Cardiac muscle cell (in vitro differentiated cells and primary cell): ENCODE measurements at places on chromosomes 12 and 14. TPM values are rescaled to one million over a fixed set of nuclear protein-coding genes. Genes with fewer than 3 reads are reported as not detected.

DNA sequence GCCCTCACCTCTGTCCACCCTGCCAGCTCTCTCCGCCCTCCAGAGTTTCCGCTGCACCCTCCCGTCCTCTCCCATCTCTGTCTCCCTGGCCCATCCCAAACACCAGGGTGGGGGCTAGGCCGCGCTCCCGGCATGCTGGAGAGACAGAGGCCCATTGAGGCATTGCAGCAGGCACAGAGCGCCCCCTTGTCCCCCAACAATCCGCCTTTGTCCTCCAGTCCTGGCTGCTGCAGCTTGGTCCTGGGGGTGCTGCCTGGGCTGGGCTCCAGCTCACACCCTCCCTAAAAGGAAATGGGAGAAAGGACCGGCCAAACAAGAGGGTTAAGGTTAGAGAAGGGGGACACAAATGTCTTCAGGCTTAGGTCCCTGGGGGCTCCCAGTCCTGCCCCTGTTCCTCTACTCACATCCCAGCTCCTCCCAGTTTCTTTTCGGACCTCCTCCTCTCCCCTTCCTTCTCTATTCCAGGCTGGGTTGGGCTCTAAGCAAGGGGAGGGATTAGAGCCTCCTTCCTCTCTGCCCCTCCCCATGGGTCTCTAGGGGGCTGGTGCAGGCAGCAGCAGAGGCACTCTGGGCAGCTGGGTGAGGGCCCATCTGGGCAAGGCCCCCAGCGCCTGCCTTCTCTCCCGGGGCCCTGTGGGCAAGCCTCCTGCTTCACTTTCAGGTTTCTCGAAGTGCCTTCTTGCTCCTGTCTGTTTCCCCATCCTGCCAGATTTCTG lies at the start of gene CMTM5:
TSS of gene CMTM5 (plus strand) at position 565 of the 716 bp plus-strand sequence. CDS start 206 bp downstream, outside the sequence.
- DNase-seq: peak; percentile 67
- H3K4me3 ChIP-seq: no peak within 1 kb of the TSS
- H3K27ac ChIP-seq: peak within 1 kb of the TSS; percentile 86
- H3K27me3 ChIP-seq: no peaks in the 10 kb centered on the region
- no peaks in the 10 kb centered on the region for H3K4me1 ChIP-seq
- H3K36me3 ChIP-seq: peaks cover 12% of the 10 kb centered on the region

- H3K4me1 ChIP-seq: no peaks in the 10 kb centered on the region
- H3K4me3 ChIP-seq: no peak overlapping the region
- no peaks in the 10 kb centered on the region for H3K27me3 ChIP-seq
- no peak overlapping the region for H3K27ac ChIP-seq
Measured at GRCh38 chr12:85182699-85183098, 97.3 kb upstream of the ALX1 start.

DNA sequence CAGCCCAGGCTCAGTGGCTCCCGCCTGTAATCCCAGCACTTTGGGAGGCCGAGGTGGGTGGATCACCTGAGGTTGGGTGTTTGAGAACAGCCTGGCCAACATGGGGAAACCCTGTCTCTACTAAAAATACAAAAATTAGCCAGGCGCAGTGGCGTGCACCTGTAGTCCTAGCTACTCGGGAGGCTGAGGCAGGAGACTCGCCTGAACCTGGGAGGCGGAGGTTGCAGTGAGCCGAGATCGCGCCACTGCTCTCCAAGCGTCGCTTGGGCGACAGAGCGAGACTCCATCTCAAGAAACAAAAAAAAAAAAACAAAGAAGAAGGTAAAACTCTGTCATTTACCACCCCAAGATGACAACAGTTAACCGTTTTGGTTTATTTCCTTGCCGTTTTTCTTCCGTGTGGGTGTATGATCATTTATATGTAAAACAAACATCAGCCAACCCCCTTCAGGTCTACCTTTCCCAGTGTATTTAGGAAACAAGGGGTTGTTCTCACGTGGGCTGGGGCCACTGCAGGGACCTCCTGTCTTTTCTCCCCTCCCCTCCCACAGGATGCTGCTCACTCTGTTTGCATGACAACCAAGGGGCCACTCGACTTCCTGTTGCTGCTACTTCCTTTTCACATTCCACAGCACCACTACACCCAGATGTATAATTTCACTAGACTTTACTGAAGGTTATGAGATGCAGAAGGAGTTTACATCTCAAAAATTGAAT lies 13.6 kb downstream of the TTC9 start:
- no peaks in the 10 kb centered on the region for H3K4me1 ChIP-seq
- H3K27me3 ChIP-seq: no peaks in the 10 kb centered on the region
- DNase-seq: no peak
- no peak overlapping the region for H3K27ac ChIP-seq

GRCh38 chr14:93752980-93753561 lies 35.2 kb downstream of the PRIMA1 start:
- no peak overlapping the region for H3K4me3 ChIP-seq
- H3K4me1 ChIP-seq: peaks cover 44% of the 10 kb centered on the region
- peak overlapping the region; percentile 62 for H3K27ac ChIP-seq
- no peaks in the 10 kb centered on the region for H3K36me3 ChIP-seq

- no peaks in the 10 kb centered on the region for H3K36me3 ChIP-seq
- H3K4me1 ChIP-seq: no peaks in the 10 kb centered on the region
- no peak overlapping the region for H3K27ac ChIP-seq
- H3K4me3 ChIP-seq: no peak overlapping the region
- peaks cover 16% of the 10 kb centered on the region for H3K27me3 ChIP-seq
Measured at GRCh38 chr12:4984344-4984743, 59.3 kb upstream of the KCNA5 start.

- H3K4me1 ChIP-seq: peaks cover 3% of the 10 kb centered on the region
- no peaks in the 10 kb centered on the region for H3K36me3 ChIP-seq
- H3K27ac ChIP-seq: no peak overlapping the region
- H3K27me3 ChIP-seq: no peaks in the 10 kb centered on the region
- no peak for DNase-seq
Measured at GRCh38 chr14:22794551-22794951, 20.7 kb downstream of the SLC7A7 start.

DNA sequence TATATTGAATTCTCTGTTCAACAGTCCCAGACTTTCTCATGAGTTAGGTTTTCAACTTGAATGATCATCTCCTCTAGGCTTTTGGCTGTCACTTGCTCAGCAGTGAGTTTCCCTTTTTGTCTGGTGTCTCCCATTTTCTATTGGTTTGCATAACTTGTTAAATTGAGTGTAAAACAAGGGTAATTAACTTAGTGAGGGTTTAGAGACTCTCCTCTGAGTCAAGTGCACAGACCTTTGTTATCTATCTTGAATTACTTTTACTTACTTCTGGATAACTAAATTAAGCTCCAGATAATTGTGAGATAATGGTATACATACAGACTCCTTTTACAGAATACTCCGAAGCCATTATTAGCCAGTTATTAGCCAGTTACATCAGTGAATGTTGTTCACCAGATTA lies 22.0 kb downstream of the MLXIP start:
- H3K27ac ChIP-seq: no peak overlapping the region
- no peak overlapping the region for H3K4me3 ChIP-seq
- no peaks in the 10 kb centered on the region for H3K27me3 ChIP-seq

GRCh38 chr14:77478029-77478428 lies 20.1 kb downstream of the AHSA1 start:
- no peaks in the 10 kb centered on the region for H3K27me3 ChIP-seq
- H3K4me1 ChIP-seq: no peaks in the 10 kb centered on the region
- no peak for DNase-seq
- no peaks in the 10 kb centered on the region for H3K36me3 ChIP-seq
- no peak overlapping the region for H3K27ac ChIP-seq

DNA sequence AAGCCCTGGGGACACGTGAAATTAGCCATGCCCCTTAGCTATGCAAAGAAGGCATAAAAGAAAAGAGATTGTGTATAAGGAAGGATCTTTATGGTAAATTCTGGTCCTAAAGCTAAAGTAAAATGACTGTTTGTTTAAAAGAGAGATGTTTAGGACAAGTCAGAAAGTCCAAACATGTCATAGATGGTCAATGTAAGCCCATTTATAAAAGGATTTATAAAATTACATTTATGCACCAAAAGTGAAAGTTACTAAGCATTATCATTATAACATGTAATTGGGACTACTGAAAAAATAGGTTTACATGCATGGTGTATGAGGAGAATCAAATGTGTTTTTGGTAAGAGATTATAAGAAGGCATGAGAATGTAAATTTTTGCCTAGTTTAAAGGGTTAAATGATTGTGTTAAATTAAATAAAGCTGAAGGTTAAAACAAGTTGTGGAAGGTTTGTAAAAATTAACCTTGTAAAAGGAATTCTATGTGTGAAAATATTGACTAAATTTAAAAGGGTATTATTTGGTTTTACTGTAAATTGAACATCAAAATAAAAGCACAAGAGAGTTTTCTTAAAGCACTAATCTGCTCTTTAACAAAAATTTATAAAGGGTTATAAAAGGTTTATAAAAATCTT lies 50.4 kb upstream of the TSPAN8 start:
- H3K27ac ChIP-seq: no peak overlapping the region
- no peaks in the 10 kb centered on the region for H3K4me1 ChIP-seq
- no peak for DNase-seq

DNA sequence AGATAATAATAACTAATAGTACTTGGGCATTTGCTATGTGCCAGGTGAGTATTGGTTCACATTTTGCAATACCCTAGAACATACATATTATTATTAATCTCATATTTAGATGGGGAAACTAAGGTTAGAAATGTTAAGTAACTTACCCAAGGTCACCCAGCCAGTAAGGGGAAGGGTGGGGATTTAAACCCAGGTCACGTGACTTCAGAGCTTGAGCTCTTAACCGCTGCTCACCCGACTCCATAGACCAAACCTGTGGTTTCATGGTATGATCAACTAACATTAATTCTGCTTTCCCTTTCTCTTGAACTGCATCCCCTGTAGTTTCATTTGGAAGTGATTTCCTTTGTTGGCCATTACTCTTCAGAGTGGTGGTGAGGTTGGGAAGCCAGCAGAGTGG lies 242.3 kb downstream of the NRXN3 start:
- H3K27me3 ChIP-seq: no peaks in the 10 kb centered on the region
- no peaks in the 10 kb centered on the region for H3K4me1 ChIP-seq
- no peaks in the 10 kb centered on the region for H3K36me3 ChIP-seq
- no peak for DNase-seq
- H3K27ac ChIP-seq: no peak overlapping the region
- H3K4me3 ChIP-seq: no peak overlapping the region

DNA sequence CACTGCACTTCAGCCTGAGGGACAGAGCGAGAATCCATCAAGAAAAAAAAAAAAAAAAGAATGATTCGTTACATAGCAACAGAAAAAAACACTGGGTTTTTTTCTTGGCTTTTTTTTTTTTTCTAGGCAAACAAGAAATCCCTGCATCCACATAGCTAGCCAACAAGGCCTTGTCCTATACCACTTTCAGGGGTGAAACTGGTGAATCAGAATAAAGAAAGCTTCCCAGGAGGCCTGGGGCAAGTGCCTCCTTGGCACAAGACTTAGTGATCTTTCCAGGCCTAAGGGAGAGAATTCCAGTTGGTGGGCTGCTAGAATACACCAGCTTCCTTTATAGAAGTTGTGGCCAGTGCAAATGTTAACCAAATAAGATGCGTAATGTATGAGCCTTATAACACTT lies 90.0 kb downstream of the VCPKMT start:
- no peak overlapping the region for H3K27ac ChIP-seq
- no peaks in the 10 kb centered on the region for H3K27me3 ChIP-seq
- no peaks in the 10 kb centered on the region for H3K4me1 ChIP-seq
- no peak overlapping the region for H3K4me3 ChIP-seq

DNA sequence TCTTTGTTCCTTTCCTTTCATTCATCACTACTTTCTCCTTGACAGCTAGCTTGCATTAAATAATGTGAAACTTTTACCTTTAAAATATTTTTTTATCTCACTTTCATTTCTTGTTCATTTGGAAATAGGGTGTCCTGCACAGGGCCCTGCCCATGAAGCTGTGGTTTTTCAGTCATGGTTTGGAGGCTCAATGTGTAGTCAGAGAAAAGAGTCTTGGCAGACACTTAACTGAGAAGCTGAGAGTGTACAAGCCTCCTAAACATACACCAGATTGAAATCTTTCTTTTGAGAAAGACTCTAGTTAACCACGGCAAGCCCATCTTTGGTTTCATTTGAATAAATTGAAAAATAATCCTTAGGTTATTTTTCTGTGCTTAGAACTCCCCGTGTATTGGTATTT lies 74.2 kb downstream of the KICS2 start:
- no peaks in the 10 kb centered on the region for H3K4me1 ChIP-seq
- H3K4me3 ChIP-seq: no peak overlapping the region
- no peak for DNase-seq
- no peak overlapping the region for H3K27ac ChIP-seq
- H3K27me3 ChIP-seq: no peaks in the 10 kb centered on the region
- no peaks in the 10 kb centered on the region for H3K36me3 ChIP-seq

GRCh38 chr14:71130491-71131179 lies 223.4 kb downstream of the PCNX1 start:
- H3K4me3 ChIP-seq: no peak overlapping the region
- no peaks in the 10 kb centered on the region for H3K4me1 ChIP-seq
- no peak for DNase-seq
- no peaks in the 10 kb centered on the region for H3K27me3 ChIP-seq

GRCh38 chr12:22272335-22273151 lies 62.0 kb downstream of the ST8SIA1 start:
- no peak overlapping the region for H3K4me3 ChIP-seq
- no peak for DNase-seq
- H3K4me1 ChIP-seq: no peaks in the 10 kb centered on the region
- H3K27ac ChIP-seq: no peak overlapping the region

- H3K27ac ChIP-seq: no peak overlapping the region
- H3K27me3 ChIP-seq: no peaks in the 10 kb centered on the region
- H3K36me3 ChIP-seq: peaks cover 69% of the 10 kb centered on the region
- no peak overlapping the region for H3K4me3 ChIP-seq
- H3K4me1 ChIP-seq: peaks cover 4% of the 10 kb centered on the region
Measured at GRCh38 chr12:120720234-120720986, 5.2 kb upstream of the ACADS start.

GRCh38 chr12:96497855-96498254 lies 8.5 kb downstream of the CFAP54 start:
- no peak overlapping the region for H3K27ac ChIP-seq
- no peak for DNase-seq
- no peaks in the 10 kb centered on the region for H3K36me3 ChIP-seq
- no peaks in the 10 kb centered on the region for H3K4me1 ChIP-seq
- H3K27me3 ChIP-seq: no peaks in the 10 kb centered on the region

Gene LRP1-AS
- not detected in 2 replicates for total RNA-seq

Gene ERG28
- total RNA-seq: 12.7 and 18.1 TPM in 2 replicates

Gene LMNTD1
- total RNA-seq: not detected in 2 replicates

Gene ATP5MC2
- 703 and 923 TPM in 2 replicates for total RNA-seq

Gene DACT1
- total RNA-seq: 259 and 324 TPM in 2 replicates

Gene PLEKHD1
- total RNA-seq: 0.12 and 0.21 TPM in 2 replicates

Gene ARHGEF25
- 22.3 and 38.6 TPM in 2 replicates for total RNA-seq
